PC-9 (cell line): ENCODE measurements at places on chromosomes 2 and 18. TPM values are rescaled to one million over a fixed set of nuclear protein-coding genes. Genes with fewer than 3 reads are reported as not detected.

DNA sequence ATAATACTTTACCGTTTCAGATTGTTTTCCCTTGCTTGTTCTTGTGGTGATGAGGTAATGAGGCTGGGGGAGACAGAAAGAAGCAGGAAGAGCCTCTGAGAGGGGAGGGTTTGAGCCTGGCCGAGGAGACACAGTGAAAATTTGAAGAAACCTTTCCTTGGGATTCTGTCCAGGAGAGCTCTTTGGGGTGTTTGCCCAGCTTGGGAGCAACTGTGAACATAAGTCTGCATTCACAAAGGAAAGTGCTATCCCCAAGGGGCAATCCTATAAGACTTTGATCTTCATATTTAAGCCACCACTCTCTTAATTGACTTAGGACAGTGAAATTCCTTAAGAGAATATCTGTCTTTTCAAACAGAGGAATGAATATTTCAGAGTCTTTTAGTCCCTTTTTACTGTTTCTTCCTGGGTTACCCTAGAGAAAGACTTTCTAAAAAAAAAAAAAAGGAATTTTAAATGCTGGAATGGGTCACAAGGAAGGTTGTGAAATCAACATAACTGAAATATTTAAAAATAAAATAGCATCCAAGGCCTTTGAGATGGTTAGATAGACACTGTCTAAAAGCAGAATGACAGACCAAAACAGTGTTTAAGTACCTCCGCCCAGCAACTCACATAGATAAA lies 52.5 kb upstream of the STAM2 start:
- H3K27ac ChIP-seq = no peak overlapping the region
- H3K36me3 ChIP-seq = no peaks in the 10 kb centered on the region
- DNase-seq = no peak

DNA sequence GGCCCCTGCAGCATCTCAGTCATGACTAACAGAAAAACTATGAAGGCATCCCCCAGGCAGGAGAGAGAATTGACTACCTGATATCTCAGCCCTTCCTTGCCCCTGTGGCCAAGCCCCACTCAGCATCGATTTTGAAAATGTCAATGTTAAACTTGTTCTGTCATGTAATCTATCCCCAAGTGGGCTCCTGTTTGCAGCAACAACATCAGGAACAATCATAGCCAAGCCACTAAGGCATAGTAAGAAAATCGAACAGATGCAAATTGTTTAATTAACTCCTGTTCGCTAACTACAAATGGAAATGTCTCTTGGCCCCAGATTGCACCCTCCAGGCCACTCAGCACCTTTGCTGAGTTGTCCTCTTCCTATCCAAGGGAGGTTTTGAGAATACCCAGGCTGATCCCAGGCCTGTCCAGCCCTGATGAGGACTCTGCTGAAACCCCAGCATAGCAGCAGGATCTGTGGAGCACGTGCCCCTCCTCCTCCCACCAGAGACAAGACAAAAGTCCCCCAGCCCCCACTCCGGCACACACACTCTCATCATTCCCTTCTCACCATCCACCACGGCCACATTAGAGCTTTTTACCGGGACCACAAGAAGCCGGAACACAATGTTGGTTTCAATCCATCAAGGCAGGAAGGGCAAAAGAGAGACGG lies 150.1 kb downstream of the TNS1 start:
- no peak for DNase-seq
- H3K4me1 ChIP-seq = 0 out of 2 replicates have a peak, but pooled peaks cover 13% of the 10 kb centered on the region
- no peaks in the 10 kb centered on the region; the same call in 1 of the 2 replicates for H3K27me3 ChIP-seq
- no peak overlapping the region for H3K4me3 ChIP-seq
- H3K36me3 ChIP-seq = no peaks in the 10 kb centered on the region

DNA sequence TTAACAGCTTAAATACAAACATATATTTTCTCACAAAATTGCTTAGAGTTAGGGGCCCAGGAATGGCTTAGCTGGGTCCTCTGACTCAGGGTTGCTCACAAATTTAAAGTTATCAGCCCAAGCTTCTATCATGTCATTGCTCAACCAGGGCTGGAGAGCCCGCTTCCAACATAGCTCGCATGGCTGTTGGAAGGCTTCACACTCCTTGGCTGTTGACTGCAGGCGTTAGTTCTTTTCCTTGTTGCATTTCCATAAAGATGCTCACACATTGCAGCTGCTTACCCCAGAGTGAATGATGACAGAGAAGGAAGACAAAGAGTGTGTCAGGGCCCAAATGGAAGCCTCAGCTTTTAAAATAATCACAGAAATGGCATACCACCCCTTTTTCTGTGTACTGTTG lies 62.9 kb upstream of the TFPI start:
- no peak for DNase-seq
- H3K36me3 ChIP-seq = no peaks in the 10 kb centered on the region
- H3K4me3 ChIP-seq = no peak overlapping the region
- H3K27me3 ChIP-seq = no peaks in the 10 kb centered on the region
- no peaks in the 10 kb centered on the region for H3K4me1 ChIP-seq
- no peak overlapping the region for H3K27ac ChIP-seq

- H3K4me1 ChIP-seq = peaks cover 25% of the 10 kb centered on the region
- DNase-seq = peak; percentile 39
- no peaks in the 10 kb centered on the region for H3K36me3 ChIP-seq
- H3K27ac ChIP-seq = no peak overlapping the region
- H3K4me3 ChIP-seq = peak overlapping the region; percentile 94
- H3K27me3 ChIP-seq = no peaks in the 10 kb centered on the region
These were observed 891 bp upstream of the KHK start for GRCh38 chr2:27085673-27086089.

GRCh38 chr18:48887294-48887904 lies 63.4 kb downstream of the SMAD7 start:
- H3K27me3 ChIP-seq = no peaks in the 10 kb centered on the region
- no peak overlapping the region for H3K4me3 ChIP-seq
- H3K4me1 ChIP-seq = no peaks in the 10 kb centered on the region
- no peak overlapping the region for H3K27ac ChIP-seq
- no peaks in the 10 kb centered on the region for H3K36me3 ChIP-seq

- no peak overlapping the region for H3K4me3 ChIP-seq
- H3K27ac ChIP-seq = no peak overlapping the region
- no peaks in the 10 kb centered on the region for H3K4me1 ChIP-seq
- no peaks in the 10 kb centered on the region for H3K27me3 ChIP-seq
- H3K36me3 ChIP-seq = no peaks in the 10 kb centered on the region
These were observed 492.6 kb downstream of the SLC4A3 start for GRCh38 chr2:220120041-220120440.

- H3K4me3 ChIP-seq = no peak overlapping the region
- H3K4me1 ChIP-seq = no peaks in the 10 kb centered on the region
- no peaks in the 10 kb centered on the region for H3K36me3 ChIP-seq
- DNase-seq = no peak
- H3K27me3 ChIP-seq = no peaks in the 10 kb centered on the region
These were observed 200.6 kb upstream of the MEX3C start for GRCh38 chr18:51398104-51398503.

GRCh38 chr18:59219672-59220163 lies at the start of gene GRP:
GRP (plus strand) TSS chr18:59220158; CDS start chr18:59220266, 108 bp downstream.
- no peak for DNase-seq
- no peaks in the 10 kb centered on the region for H3K4me1 ChIP-seq
- H3K36me3 ChIP-seq = no peaks in the 10 kb centered on the region
- H3K4me3 ChIP-seq = no peak within 1 kb of the TSS
- H3K27ac ChIP-seq = no peak within 1 kb of the TSS

DNA sequence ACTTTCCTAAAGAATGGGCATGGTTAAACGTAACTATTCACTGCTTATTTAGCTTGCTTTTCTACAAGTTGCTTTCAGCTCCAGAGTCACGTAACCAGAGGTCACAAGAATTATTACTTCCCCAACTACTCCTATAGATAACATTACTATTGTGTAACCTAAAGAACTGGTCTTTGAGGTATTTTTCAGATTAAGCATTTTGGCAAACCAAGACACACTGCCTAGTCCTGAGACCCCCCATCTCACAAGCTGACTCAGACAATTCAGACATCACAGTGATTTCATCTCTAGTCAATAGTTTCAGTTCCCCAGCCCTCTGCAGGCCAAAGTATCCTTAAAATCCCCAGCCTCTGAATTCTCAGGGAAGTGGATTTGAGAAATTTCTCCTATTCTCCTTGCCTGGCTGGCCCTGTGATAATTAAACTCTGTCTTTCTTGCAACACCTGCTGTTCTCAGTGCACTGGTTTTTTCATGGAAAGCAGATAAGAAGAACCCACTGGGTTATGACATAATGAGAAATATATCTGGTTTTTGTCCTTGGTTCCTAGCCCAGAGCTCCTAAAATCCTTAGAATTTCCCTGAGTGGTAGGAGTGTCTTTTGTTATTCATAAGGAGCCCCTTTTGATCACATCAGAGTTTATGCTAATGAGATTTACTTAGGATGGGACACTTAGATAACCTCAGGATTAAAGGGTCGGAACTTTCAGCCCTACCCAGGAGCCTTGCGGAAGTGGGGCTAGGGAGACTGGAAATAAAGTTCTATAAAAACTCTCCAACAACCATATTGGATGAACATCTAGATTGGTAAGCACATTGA lies 1310.8 kb upstream of the CHAC2 start:
- no peak overlapping the region for H3K4me3 ChIP-seq
- H3K27me3 ChIP-seq = no peaks in the 10 kb centered on the region
- H3K36me3 ChIP-seq = no peaks in the 10 kb centered on the region
- H3K27ac ChIP-seq = no peak overlapping the region
- no peaks in the 10 kb centered on the region for H3K4me1 ChIP-seq

DNA sequence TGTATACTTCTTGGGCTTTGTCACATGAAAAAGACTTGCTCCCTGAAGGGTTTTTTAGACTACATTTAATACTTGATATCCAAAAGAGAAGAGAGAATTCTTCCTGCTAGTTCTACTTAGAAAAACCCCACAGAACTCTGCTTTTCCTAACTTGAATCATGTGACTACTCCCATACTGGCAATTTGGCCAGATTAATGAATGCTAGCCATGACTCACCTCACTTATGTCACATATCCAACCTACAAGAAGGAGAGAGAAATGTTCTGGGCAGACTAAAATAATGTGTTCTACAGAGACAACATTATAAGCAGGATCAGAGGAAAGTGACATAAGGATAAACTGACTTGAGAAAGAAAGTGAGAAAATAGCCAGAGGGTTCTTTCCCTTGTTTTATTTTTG lies 249.3 kb upstream of the GULP1 start:
- no peak overlapping the region for H3K4me3 ChIP-seq
- DNase-seq = no peak
- H3K4me1 ChIP-seq = no peaks in the 10 kb centered on the region
- H3K27ac ChIP-seq = no peak overlapping the region
- no peaks in the 10 kb centered on the region for H3K27me3 ChIP-seq

DNA sequence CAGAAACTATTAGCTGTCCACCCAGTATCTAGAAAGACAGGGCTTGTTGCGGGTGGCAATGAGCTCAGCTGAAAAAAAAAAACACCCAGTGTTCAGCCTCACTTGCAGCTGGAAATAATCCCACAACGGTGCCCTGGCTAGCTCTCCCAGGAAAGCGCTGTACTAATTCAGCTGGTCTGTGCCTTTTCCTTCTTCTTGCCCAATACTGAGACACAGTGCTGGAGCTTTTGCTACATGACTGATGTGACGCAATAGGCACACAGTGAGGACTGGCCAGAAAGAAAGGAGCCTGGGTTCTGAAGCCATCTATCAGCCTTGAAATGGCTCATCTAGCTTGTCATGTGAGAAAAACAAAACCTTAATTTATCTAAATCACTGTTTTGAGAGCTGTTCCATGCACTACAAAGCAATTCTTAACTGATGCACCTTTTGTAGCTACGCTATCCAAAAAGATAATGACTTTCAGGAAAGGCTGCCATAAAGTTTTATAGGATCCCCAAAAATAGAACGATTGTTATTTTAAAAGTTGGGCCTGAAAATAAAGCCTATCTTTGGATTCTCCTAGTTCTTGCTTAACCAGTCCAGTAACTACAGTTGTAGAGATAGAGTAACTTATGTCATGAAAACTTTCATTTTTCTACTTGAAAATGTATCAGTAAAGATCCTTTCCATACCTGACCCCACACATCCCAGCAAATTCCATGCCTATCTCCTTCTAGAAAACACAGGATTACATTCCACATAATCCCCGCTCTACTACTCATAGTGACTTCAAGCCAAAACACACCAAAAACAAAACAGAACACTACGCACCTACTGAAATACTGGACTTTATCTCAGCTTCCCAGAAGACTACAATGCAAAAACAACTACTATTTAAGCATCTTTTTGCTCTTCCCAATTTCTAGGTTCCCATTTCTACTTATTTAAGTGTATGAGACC lies 15.9 kb downstream of the KIDINS220 start:
- H3K4me1 ChIP-seq = 0 out of 2 replicates have a peak, but pooled peaks cover 6% of the 10 kb centered on the region
- no peaks in the 10 kb centered on the region; the same call in 1 of the 2 replicates for H3K36me3 ChIP-seq
- DNase-seq = no peak
- no peak overlapping the region for H3K4me3 ChIP-seq
- H3K27me3 ChIP-seq = no peaks in the 10 kb centered on the region

DNA sequence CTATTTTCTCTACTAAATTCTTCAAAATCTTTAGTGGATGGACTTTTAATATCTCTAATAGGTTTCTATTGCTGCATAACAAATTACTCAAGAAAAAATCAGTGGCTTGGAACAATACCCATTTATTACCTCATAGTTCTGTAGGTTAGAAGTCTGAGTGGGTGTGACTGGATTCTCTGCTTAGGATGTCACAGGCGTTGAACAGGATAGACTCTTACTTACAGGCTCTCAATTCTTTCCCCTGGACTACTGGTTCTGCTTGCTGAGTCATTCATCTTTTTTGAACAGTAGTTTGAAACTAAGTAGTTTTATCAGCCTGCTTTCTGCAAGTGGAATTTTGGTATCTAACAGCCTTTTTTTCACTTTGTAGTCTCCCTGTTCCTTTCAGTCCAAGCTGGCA lies 265.4 kb downstream of the ZNF385B start:
- DNase-seq = peak; percentile 46
- peak overlapping the region; percentile 54 for H3K27ac ChIP-seq
- H3K4me3 ChIP-seq = no peak overlapping the region
- H3K36me3 ChIP-seq = no peaks in the 10 kb centered on the region
- peaks cover 12% of the 10 kb centered on the region for H3K4me1 ChIP-seq
- H3K27me3 ChIP-seq = no peaks in the 10 kb centered on the region

DNA sequence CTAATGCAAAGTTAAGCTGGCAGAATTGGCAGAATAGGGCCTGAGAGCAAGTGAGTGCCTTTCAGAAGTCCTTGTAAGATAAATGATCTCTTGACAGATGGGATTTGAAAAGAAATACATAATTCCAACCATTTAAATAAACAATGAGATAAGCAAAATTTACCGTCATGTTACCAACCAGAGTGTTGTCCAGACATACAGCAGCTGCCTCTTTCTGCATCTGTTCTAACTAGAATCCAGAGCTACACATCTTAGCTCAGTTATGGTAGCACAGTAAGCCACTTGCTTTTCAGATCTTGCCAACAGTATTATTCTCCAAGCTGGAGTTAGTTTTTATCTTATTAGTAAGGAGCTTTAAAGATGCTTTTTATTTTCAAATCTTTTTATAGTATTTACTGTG lies 179.6 kb downstream of the BARD1 start:
- H3K4me1 ChIP-seq = no peaks in the 10 kb centered on the region
- no peaks in the 10 kb centered on the region for H3K27me3 ChIP-seq
- peak; percentile 9 for DNase-seq
- H3K27ac ChIP-seq = no peak overlapping the region
- no peaks in the 10 kb centered on the region for H3K36me3 ChIP-seq
- H3K4me3 ChIP-seq = no peak overlapping the region

- H3K27me3 ChIP-seq = no peaks in the 10 kb centered on the region
- no peak overlapping the region for H3K27ac ChIP-seq
- H3K4me3 ChIP-seq = no peak overlapping the region
- DNase-seq = no peak
- no peaks in the 10 kb centered on the region for H3K36me3 ChIP-seq
- 0 out of 2 replicates have a peak, but pooled peaks cover 4% of the 10 kb centered on the region for H3K4me1 ChIP-seq
These were observed 145.8 kb downstream of the ESCO1 start for GRCh38 chr18:21454725-21455124.

The KLF7 gene
- total RNA-seq = 12.5 and 20.0 TPM in 2 replicates

The VIL1 gene
- not detected in 2 replicates for total RNA-seq

The TNFAIP6 gene
- not detected in 2 replicates for total RNA-seq

The CFC1 gene
- not detected in 2 replicates for total RNA-seq

The KIF1A gene
- not detected in 2 replicates for total RNA-seq
